Stimulated activated CD4-positive, alpha-beta T cell treated with anti-CD3 and anti-CD28 coated beads, Interleukin-15, amount 100 ng/mL, for 24 hours (primary cell): ENCODE measurements at places on chromosomes 7 and 10.

DNA sequence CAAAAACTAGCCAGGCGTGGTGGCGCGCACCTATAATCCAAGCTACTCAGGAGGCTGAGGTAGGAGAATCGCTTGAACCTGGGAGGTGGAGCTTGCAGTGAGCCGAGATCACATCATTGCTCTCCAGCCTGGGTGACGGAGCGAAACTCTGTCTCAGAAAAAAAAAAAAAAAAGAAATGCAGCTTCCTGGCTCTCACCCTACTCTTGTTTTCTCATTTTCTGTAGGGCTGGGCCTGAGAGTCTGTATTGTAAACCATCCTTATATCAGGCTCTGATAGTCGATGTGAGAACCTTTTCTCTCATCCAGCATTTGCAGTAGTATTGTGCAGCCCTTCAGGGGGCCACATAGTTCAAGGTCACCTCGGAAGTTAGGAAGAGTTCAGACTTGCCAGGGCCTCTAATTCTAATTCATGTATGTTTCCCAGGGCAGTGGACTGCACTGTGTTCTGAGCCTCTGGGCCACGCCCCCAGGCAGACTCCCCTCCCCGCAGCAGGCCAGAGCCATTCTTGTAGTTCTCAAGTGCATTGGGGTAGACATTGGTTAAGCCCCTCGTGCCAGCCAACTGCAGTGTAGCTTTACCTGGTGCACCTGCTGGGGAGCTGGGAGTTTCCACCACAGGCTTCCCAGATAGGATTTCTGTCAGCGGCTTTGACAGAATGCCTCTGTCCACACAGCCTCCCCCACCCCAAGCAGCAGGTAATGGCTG is 38.3 kb upstream of the PDCD4 start:
- no peak for DNase-seq

GRCh38 chr7:92785923-92786322 is 50.5 kb downstream of the CDK6 start:
- DNase-seq: no peak

DNA sequence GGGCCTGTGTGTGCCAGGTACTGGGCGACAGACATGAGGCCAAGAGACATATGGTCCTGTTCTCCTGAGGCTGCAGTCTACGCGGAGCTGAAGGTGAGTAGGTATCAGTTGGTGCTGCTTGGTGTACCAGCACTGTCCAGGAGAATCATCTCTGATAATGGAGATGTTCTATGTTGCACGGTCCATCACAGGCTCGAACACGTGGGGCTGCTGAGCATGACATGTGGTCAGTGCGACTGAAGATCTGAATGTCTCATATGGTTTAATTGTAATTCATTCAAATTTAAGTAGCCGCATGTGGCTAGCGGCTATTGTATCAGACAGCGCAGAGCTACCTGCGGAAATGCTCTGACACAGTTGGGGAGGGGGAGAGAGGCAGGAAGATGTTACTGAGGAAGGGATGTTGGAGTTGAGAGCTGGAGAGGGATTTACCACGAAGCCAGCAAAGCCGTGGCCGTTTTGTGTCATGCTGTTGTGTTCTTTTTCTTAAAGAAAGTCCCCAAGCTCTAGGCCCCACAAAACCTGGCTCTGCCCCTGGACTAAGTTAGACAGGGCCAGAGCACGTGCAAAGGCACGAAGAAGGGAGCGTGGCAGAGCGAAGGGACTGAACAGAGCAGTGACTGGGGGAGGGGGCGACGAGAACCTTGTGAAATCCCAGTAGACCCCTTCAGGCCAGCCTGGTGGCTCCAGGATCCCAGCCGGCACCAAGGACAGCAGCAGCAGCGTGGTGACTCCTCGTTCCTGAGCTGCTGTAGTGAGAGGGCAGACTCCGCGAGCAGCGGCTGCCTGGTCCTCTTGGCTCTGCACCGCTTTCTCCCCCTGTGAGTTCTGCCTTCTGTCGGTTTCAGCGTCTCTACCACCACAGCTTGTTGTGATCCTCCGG is 20.0 kb downstream of the SMKR1 start:
- no peak for DNase-seq

DNA sequence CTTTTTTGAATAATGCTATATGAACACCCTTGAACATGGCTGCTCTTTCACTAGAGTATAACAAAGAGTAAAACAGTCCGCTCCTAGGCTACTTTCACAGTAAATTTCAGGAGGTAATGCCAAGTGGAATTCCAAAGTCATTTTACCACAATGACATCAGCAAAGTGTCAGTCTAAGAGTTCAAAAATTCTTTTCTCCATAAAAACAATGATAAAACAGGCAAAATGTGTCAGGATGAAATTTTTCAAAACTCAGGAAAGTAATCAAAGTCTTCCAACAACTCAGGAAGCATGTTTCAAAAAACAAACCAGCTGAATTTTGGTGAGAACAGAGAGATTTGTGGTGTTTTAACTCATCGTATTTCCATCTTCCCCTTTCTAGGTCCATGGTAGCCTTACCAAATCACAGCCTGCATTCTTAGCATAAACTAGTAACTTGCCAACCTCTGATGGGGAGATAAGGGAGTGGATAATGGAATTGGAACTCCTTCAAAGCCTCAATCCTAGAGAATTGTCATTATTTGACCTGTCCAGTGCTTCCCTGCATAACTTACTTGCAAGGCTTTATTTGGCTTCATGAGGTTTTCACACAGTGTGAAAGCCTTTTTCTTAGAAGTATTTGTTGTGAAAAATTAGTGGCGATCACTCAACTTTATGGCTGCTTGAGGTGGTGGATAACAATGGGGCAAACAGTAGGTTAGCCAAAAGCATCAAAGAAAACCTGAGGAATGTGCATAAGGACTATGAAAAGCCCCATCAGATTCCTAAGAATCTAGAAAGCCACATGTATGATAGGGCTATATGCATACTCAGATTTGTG is 302.7 kb downstream of the HDAC9 start:
- DNase-seq: no peak

DNA sequence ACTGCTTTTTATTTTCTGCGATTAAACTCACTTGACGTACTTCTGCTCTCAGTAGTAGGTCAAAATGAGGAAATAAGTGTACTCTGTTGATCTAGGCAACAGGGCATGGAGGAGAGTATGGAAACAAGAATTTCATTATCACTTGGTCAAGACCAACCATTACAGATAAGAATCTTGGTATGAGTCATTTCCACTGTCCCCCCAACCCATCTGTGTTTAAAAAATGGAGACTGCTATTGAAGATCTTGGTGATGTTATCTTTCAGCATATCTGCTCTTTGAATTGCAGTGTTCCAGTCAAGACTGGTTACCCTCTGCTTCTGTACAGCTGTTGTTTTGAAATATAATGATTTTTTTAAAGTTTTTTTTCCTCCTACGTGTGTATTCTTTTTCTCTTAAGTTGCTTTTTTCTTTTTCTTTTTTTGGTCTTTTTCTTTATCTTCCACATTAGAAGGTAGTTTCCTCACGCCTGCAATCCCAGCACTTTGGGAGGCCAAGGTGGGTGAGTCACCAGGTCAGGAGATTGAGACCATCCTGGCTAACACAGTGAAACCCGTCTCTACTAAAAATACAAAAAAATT is 11.7 kb downstream of the STAM start:
- DNase-seq: no peak

DNA sequence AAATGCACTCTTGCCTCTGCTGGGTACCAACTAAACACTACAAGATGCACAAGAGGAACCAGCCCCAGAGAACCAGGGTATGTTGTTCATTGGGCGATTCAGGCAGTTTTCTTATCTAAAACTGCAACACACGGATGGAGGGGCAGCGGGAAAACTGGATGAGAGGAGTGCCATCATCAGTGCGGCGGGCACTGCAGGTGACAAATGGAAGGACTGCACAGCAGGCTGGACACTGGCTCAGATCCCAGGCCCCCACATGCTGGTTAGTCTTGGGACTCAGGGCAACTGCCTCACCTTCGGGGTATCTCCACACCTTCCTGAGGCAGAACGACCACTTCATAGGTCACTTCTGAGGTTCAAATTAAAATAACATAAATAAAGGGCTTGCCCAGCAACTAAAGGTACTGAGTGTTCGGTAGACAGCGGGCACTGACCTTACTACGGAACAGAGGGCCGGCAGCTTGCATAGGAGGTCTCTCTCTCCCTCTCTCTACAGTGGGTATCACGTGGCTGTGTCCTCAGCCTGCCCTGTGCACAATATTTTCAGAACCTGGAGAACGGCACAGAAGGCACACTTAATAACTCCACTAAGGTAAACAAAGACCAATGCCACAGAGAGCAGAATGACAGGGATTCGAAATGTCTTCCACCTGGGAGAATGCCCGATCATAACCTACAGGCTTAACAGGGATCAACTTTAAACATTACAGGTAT is 72.1 kb downstream of the GRB10 start:
- no peak for DNase-seq
